ENCODE measurements at places on chromosomes 7 and 10.

DNA sequence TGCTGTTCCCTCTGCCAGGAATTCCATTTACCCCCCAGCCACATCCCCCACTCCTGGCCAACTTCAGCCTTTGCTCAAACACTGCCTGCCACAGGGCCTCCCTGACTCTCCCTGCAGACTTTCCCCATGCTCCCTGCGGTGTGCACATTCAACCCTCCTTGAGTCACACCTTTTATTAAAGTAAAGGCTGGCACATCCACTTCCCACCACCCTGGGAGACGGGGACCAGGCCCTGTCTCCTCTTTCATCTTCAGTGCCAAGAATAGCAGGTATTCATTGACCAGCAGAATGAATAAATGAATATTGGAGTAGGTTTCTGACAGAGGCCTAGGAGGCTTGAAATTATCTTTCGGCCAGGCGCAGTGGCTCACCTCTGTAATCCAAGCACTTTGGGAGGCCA, 91.4 kb downstream of the GRK5 start:
- no peak for DNase-seq

DNA sequence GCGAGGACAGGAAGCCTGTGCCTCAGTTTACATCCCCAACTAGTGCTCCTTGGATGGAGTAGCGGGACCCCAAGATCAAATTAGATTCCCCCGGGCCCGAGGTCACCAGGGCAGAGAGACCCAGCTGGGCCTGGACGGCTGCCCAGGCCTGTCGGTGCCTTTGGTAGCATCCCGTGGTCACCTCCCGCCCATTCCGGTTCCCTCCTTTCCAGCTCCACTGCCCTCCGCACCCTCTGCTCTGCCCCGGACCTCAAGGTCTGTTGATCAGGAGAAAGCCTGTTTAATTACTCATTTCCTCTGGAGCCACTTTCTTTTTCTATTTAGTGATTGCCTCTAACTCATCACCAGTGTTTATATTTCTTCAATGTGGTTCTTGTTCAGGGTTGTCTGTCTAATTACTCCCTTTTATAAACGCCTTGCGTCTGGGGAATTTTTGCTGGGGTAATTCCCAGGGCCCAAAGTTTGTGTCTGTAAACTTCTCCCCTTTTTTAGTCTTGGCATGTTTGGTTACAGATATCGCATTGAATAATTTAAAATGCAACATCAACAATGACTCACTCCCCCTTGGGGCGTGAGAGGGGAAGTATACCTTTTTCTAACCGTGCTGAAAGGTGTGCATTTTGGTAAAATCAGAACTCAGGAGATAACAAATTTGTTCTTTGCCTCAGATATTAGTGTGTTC, 1.9 kb downstream of the FOXK1 start:
- peak; percentile 6 for DNase-seq

DNA sequence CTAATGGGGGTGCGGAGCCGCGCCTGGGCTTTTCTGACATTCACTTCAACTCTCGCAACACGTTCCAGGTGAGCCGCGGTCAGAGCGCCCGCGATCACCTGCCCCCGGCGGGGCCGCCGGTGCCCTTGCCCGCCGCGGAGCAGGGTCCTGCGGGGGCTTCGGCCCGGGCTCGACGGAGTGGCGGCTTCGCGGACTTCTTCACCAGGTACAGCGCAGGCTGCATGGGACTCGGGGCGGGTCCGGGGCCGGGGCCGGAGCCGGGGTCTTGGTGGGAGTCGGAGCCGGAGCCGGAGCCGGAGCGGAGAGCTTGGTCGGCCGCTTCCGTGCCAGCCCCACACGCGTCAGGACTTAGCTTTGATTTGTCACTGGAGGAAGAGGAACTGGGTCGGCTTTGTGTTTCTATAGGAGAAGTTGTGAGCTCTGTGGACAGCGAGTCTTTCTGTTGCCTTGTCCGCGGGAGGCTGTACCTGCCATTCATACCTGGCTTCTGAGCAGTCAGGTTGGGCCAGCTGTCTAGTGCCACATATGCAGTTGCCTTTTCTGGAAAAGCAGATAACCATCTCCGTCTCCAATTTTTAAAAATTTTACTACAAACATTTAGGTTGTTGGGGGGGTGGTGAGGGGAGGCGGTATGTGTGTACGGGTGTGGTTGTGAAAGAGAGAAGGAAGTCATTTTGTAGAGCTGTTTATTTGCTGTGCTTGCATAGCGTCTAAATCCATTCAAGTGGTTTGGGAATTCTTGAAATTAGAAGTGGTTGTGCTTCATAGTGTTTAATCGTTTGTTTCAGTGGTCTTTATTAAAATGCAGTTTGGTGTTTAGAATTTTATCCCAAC, 1.3 kb downstream of the TBC1D12 start:
- no peak for DNase-seq

DNA sequence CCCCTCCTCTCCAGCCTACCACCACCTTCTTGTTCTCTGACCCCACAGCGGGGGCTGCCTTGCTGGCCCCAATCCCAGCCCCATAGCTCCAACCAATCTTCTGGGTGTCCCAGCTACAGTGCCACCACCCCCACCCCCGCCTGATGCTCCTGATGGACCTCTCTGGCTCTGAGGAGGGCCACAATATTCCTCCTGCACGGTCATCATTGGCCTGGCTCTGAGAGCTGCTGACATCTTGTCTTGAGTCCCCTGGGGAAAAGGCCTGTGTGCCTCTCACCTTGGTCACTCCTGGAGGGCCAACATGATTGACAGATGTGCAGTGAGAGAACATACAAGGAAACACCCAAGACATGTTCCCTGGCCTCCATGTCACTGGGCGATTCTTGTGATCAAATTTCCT, 7.6 kb downstream of the GDF2 start:
- no peak for DNase-seq

DNA sequence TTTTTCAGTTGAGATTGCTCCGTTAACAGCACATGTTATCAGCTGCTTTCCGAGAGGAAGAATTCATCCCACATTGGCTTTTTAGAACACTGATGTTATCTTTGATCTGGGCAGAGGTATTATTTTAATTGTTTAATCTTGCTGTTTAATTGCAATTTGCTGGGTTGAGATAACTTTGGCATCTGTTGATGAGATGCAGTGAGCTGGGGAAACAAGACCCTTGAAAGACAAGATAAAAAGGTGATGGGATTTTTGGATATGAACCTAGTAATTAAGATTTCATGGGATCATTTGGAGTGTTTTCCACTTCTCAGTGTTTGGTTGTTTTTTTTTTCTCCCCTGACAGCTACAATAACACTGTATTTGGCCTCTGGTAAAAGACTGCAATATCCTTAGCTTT, 4.5 kb downstream of the CELF2 start:
- DNase-seq: no peak

DNA sequence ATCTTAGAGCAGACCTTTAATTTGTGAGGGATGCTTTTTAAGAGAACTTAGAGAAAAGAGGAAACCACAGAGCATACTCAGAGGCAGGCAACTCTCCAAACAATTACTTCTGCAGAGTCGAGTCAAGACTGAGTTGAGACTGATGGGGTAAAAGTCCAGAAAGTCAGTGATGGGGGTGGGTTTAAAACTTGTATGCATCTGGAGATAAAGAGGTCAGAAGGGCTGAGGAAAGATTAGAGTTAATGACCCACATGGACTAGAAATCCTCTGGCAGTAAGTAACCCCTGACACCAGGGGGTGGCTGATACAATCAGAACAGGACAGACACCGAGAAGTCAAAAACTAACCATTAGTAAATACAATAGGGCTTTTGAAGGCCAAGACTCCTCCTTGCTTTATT, 42.4 kb upstream of the SEPTIN7 start:
- DNase-seq: no peak

- no peak for DNase-seq
Observed at GRCh38 chr10:119687192-119688032, 36.2 kb downstream of the BAG3 start.

- DNase-seq: no peak
Observed at GRCh38 chr10:126501828-126502227, 113.6 kb upstream of the ADAM12 start.

GRCh38 chr7:100071018-100071723, 10.4 kb downstream of the ZNF3 start:
- DNase-seq: no peak

GRCh38 chr10:90171014-90171722, 469.8 kb downstream of the KIF20B start:
- no peak for DNase-seq

DNA sequence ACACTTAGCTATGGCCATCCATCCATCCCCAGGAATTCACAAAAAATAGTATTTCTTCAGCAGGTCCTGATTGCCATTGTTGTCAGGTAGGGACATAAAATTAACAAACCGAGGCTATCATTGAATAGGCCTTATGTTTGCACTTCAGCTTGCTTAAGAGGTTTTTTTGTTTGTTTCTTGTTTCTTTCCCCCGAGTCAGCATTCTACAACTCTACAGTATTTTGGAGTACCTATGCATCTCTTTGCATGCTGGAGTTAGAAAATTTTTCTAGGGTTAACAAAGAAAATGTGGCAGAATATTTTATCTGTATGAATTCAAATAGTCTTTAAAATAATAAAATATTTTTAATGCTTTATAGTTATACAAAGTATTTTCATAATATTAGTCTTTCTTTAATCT, 26.3 kb downstream of the CHRM2 start:
- no peak for DNase-seq

GRCh38 chr10:1785835-1786234, 48.5 kb upstream of the ADARB2 start:
- DNase-seq: no peak

DNA sequence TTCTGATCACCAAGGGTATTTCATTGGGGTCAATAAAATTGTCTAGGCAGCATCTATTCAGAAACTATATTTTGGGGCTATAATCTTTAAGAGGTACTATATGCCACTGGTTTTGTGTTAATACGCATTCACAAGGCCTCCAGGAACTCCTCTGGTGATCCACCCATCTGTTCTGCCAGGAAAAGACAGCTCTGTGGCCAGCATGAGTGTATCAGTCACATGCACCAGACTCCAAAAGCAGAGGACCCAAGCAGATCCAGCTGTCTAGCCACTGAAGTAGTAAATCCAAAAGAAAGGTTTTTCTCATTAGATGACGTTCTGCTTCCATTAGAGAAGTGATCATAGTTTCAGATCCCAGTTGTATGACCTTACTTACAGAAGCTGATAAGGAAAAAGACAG, 199.6 kb upstream of the CELF2 start:
- DNase-seq: no peak

- no peak for DNase-seq
Observed at GRCh38 chr7:91165006-91165845, 99.0 kb upstream of the FZD1 start.

DNA sequence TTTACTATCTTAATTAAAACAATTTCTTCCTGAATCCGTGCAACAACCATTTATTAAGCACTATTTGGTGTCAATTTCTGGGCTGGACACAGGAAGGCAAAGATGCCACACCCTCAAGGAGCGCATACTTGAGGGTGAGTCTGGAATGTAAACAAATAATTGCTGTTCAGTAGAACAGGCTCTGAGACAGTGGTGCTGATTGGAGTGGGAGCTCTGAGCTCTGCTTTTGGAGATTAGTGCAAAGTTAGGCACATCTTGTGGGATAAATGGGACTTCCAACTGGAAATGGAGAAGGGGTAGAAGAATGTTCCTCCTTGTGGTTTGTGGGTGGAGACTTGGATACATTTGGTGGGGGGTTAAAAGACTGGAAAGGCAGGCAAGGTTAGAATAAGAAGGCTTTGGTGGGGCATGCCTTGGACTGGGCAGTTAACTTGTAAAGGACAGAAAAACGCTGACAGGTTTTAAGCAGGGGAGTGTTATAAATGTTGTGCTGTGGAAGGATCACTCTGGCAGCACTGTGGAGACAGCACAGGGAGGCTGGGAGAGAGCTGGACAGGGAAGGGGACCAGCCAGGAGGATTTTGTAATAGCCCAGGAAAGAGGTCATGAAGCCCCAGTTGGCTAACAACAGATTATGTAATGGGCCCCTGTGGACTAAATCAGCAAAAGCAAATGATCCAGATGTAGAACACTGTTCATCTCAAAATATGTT, 80.7 kb downstream of the ZNF365 start:
- no peak for DNase-seq

DNA sequence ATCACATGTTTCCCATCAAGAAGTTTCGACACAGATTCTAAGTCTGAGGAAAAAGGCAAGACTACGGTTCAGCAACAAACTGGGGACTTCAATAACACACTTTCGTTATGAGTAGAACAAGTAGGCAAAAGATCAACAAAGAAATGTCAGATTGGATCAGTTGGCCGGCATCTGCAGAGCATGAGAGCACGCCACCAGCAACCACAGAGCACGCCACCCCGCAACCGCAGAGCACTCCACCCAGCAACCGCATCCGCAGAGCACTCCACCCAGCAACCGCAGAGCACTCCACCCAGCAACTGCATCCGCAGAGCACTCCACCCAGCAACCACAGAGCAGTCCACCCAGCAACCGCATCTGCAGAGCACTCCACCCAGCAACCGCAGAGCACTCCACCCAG, 89.7 kb upstream of the FAM20C start:
- no peak for DNase-seq

Measured in stimulated activated CD4-positive, alpha-beta T cell treated with anti-CD3 and anti-CD28 coated beads, TNF-alpha, amount 100 ng/mL, for 4 hours (primary cell).